Activated T-cell treated with anti-CD3 and anti-CD28 coated beads, Interleukin-2, amount 50 U/mL, for 48 hours (primary cell): ENCODE measurements at places on chromosomes 12 and 14.

DNA sequence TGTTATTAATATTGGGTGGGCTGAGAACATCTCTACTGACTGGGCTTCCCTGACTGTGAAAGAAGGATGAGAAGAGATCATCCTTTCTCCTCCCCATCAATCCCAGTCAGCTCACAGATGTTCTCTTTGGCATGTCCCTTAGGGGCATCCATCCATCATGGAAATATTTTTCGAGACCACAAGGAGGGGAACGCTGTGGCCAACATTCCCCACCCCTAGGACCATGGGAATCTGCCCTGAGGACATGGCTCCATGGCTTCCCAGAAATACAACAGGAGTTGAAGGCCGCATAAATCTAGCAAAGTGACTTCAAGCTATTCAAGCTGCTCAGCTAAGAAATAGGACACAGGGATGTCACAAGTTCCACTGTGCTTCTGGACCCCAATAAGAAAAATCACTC is 456.8 kb downstream of the MED13L start:
- DNase-seq: no peak

- no peak for DNase-seq
Observed at GRCh38 chr12:132074216-132074615, 69.9 kb downstream of the DDX51 start.

GRCh38 chr12:66176105-66176900 is 6.5 kb upstream of the TMBIM4 start:
- DNase-seq: no peak

DNA sequence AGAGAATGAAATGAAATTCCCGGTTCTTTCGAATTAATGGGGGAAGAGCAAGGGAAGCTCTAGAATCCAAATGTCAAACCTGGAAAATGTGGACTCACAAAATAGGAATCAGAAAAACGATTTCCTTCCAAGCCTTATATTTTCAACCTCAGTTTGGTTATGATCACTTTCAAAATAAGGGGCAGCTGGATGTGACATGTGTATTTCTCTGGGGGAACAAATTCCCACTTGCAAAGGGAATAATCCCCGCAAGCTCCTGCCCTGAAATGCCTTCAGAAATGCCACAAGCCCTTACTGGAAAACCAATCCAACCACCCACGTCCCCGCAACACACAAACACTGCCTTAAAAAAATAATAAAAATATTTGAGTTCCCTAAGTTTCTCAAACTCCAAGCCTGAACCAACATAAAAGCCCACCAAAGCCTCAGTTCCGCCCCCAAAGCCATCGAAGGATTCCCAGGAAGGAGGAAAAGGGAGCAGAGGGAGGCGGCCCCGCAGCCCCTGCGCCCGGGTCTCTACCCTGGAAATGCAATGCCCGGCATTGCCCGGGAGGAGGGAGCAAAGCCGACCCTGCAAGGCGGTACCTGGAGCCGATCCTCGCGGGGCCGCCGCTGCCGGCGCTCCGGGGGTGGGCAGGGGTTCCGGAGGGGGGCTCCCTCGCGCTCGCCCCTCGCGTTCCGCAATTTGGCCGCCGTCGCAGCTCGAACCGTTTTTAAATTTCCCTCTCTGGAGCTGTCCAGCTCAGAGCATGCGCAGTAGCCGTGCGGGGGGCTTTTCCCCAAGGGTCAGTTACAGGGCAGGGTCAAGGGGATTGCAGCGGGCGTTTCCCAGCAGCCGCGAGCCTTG is at the start of gene FOXN4:
Gene FOXN4 (minus strand): TSS at position 751 of the 847 bp plus-strand sequence. CDS start 963 bp downstream, outside the sequence.
- no peak for DNase-seq

DNA sequence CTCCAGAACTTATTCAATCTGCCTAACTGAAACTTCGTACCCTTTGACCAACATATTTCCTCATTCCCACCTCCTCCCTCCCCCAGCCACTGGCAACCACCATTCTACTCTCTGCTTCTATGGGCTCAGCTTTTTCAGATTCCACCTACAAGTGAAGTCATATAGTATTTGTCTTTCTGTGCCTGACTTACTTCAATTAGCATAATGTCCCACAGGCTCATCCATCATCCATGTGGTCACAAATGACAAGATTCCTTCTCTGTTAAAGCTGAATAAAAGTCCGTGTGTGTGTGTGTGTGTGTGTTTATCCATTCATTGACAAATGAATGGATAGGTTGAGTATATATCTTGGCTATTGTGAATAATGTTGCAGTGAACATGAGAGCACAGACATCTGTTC is 1.3 kb upstream of the C14orf39 start:
- DNase-seq: no peak

GRCh38 chr14:62710811-62711210 is 334.4 kb downstream of the KCNH5 start:
- no peak for DNase-seq

DNA sequence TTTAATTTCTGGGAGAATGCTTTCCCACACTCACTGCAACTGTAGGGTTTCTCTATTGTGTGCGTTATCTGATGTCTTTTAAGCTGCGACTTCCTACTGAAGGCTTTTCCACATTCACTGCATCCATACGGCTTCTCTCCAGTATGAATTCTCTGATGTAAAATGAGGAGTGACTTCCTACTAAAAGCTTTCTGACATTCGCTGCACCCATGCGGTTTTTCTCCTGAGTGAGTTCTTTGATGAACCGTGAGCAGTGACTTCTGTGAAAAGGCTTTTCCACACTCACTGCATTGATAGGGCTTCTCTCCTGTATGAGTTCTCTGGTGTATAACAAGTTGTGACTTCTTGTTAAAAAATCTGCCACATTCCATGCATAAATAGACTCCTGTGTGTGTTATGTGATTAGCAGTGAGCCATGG is 29.7 kb downstream of the ZNF605 start:
- DNase-seq: no peak

DNA sequence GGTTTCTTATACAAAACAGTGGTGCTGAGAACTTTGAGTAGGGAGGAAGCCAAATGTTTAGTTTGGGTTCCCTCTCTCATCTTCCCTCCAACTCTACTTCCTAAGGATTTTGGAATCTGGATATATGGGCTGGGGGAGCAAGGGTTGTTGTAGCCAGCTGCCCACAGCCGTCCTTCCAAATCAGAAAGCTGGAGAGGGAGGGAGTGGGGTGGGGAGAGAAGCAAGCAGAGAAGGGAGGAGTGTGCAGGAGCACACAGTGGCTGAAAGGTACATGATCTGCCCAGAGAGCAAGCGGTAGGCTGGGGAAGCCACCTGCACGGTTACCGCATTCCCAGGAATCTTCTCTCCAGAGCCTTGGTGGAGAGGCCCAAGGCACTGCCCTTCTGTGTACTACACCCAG is 52.7 kb downstream of the IRF2BPL start:
- no peak for DNase-seq

DNA sequence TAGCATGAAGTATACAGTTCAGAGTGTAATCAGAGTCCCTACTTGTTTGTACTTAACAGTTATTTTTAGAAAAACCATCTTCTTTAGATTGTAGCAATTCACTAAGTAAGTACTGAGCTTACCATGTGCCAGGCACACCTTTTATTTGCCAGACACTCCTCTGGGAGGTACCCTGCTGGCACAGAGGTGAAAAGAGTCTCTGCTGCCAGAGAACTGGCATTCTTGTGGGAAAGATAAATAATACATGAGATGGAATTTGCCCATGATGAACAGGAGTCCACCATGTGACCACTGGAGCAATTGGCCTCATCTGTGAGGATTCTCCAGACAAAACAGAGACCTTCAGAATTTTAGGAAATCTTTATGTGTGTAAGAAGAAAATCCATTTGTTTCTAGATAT is 199.3 kb upstream of the SLC16A7 start:
- no peak for DNase-seq

- peak; percentile 71 for DNase-seq
Observed at GRCh38 chr14:73467800-73468199, 9.5 kb upstream of the NUMB start.

DNA sequence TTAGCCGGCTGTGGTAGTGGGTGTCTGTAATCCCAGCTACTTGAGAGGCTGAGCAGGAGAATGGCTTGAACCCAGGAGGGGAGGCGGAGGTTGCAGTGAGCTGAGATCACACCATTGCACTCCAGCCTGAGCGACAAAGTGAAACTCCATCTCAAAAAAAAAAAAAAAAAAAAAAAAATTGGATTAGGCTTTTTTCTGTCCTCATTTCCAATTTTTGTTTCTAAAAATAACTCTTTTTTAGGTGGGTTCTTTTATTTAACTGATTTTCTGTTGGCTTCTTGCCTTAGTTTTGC is 863.7 kb downstream of the LRFN5 start:
- no peak for DNase-seq

DNA sequence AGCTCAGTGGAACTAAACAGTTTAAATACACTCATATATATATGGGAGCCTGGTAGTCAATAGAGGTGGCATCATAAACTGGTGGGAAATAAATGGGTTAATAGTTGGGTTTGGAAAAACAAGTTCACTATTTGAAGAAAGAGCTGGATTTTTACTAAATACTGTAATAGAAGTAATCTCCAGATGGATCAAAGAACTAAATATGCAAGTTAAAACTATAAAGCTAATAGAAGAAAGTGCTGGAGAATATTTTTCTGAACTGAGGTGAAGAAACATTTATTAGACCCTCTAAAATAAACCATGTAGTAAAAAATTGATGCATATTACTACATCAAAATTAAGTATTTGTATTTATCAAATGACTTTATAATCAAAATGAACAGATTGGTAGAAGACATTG is 38.8 kb downstream of the ATL1 start:
- DNase-seq: no peak

DNA sequence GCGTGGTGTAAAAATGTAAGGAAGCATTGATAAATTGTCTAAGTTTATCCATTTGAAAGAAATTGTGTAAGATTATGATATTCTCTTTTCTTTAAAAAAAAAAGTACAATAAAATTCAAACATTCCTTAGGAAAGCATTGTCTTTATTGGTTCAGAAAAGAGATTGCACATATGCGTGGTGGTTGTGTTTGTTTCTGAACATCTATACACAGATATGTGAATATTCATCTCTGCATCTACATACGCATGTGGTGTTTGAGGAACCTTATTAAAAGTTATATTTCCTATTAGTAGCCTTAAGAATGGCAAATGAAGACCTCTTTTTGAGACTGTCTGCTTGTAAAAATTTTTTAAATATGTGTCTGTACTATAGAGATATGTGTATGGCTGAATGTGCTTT is 69.8 kb downstream of the TMEM260 start:
- no peak for DNase-seq

DNA sequence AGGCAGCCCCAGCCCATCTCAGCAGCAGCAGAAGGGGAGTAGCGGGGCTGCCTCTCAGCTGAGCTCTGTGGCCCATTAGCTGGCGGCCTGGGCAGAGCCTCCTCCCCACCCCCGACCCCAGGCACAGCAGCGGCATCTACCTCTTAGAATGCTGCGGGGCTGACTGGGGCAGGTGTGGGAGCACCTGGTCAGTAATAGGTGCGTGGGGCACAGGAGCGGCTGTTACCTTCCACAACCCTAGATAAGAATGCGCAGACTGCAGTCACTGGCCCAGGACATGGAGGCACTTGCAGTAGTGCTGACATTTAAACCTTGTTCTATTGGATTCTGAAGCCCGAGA is 35.6 kb downstream of the SYNE3 start:
- DNase-seq: peak; percentile 46

DNA sequence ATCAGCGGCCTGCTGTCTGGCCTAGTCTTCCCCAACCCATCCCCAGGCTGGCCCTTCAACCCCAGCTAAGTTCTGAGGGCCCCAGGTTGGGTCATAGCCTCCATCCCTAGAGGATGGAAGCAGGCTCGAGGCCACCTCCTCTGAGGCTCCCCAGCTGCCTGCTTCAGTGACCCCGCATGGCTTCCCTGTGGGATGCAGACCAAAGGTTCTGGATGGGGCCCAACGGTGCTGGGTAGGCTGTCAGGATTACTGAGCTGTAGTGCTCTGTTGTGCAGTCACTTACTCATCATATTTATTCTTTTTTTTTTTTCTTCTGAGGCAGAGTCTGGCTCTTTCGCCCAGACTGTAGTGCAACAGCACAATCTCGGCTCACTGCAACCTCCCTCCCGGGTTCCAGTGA is 92.0 kb downstream of the IRF2BPL start:
- no peak for DNase-seq

DNA sequence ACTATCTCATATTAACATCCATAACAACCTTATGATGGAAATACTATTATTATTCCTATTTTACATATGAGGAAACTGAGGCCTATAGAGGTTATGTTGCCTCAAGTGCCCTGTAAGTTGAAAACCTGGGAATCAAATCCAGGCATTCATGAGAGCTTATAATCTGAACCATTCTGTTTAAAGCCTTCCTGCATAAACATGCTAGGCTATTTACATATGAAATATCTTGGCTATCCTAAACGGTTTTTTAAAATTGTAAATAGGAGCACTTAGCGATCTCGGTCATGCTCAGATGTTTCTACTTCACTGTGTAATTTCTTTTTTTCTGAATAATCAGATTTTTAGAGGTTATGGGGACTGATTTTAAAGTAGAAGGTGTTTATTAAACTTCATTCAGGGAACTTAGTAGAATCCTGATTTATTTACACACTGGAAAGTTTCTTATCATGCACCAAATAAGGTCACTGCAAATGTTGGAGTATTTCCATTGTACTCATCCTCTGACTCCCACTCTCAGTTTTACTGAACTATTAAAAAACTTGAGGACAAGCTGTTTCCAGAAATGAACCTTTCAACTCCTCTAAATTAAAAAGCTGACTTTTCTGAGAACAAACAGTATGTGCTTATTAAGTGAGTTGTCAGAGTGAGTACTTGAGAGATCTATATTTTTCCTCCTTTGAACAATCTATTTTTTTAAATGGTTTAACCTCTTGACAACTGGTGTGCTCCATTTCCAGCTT is 141.7 kb downstream of the PIK3C2G start:
- no peak for DNase-seq

DNA sequence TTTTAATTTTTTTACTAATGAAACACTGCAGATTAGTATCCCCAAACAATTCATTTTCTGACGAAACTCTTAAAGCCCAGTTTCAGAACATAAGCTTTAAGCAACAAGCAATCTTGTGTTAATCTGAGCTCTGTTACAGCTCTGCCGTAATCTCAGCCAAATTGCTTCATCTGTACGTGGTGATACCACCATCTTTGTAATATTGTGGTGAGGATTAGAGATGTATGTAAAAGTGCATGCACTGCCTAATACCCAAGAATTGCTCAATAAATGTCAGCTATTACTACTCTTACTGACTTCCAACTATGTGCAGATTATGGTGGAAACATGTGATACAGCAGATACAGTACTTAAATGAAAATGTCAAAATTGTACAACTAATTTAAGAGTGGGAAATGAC is 1.8 kb downstream of the AKAP5 start:
- DNase-seq: no peak

GRCh38 chr12:77685901-77686300 is 144.8 kb upstream of the NAV3 start:
- DNase-seq: no peak

DNA sequence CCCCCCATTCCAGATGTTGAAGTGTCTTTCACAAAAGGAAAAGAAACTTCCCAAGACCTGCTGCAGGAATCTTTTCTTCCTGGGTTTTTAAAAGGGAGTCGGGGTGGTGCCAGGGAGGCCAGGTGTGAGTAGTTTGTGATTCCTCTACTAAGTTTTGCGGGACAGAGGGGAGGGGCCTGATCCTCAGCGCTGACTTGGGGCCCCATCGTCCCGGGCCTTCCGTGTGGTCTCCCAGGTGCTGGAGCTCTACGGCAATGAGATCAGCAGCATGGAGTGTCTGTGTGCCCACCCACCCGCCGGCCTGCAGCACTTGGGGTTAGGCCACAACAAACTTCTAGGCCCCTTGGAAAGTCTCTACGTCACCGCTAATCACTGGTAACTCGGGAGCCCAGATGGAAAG is 4.5 kb downstream of the LRRC43 start:
- no peak for DNase-seq
